T-cell (primary cell): ENCODE measurements at places on chromosomes 16 and 17. TPM values are rescaled to one million over a fixed set of nuclear protein-coding genes. Genes with fewer than 3 reads are reported as not detected.
A peak's percentile ranks its signal among the peaks of the same experiment; 100 is the strongest.

- peak; percentile 37 for DNase-seq
Observed at GRCh38 chr16:17194190-17194780, 276.5 kb downstream of the XYLT1 start.

GRCh38 chr17:28169621-28170349 is 127.3 kb downstream of the NLK start:
- no peak for DNase-seq

GRCh38 chr16:78183437-78184237 is 84.2 kb downstream of the WWOX start:
- no peak for DNase-seq

- DNase-seq, result no peak
Observed at GRCh38 chr16:58843675-58844074, 109.6 kb upstream of the GOT2 start.

DNA sequence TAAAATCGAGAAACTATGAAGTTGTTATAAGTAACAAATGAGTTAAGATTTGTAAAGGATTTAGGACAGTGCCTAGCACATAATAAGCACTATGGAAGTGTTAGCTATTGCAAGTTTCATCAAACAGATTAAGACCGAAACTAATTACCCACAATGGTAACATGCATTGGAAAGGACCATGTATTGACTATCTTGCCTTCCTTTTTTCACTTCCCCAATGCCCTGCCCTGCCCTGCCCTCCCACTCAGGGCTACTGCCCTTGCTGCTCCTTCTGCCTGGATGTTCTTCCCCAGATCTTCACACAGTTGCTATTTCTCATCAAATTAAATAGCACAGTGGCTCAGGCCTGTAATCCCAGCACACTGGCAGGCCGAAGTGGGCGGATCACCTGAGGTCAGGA is 202.1 kb upstream of the PSMD7 start:
- no peak for DNase-seq

DNA sequence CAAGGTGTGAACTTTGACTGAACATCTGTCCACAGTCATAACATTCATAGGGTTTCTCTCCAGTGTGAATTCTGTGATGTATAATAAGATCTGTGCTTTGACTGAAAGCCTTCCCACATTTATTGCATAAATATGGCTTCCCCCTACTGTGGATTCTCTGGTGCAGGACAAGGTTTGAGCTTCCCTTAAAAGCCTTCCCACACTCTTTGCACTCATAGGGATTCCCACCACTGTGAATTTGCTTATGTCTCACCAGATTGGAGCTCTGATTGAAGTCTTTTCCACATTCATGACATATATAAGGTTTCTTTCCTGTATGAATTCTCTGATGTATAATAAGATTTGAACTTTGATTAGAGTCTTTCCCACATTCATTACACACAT is 8.3 kb downstream of the ZNF594 start:
- DNase-seq, result no peak

- DNase-seq, result peak; percentile 4
Observed at GRCh38 chr17:47776330-47777197, 43.5 kb downstream of the TBX21 start.

- DNase-seq, result no peak
Observed at GRCh38 chr16:87046235-87046634, 271.0 kb downstream of the C16orf95 start.

DNA sequence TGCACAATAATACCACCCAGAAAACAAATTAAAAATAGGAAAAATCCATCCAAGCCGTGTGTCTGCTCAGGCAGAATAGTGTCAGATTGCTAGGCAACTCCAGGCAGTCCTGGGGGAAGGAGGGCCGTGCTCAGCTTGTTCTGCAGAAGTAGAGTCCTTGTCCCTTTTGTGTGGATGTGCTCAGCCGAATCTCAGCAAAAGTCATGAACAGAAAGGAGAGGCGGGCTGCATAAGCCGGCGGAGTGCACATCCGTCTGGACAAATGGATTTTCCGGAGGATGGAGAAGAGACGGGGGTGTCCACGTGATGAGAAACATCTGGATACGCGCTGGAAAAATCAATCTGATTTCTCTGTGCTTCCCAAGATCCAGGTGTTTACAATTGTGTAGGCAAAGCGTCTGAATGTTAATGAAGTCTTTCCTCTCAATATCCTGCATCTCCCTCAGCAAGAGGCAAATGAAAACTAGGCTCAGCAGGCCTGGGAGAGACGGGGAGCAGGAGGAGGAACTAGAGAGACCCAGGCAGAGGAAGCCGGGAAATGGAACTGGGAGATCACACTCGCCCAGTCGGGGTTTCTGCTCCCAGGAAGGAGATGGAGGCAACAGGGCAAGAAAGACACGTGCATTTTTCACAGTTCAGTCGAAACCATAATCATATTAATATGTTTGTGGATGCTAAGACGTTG is 7.7 kb upstream of the RBFOX3 start:
- no peak for DNase-seq

- no peak for DNase-seq
Observed at GRCh38 chr16:89861648-89862047, 11.7 kb upstream of the TCF25 start.

GRCh38 chr16:66908116-66908515 is 10.6 kb downstream of the CDH16 start:
- DNase-seq, result no peak

Gene EVPLL
- not detected for total RNA-seq

Gene CDRT4
- total RNA-seq, result 4.7 TPM

Gene TEX14
- 0.66 TPM for total RNA-seq

Gene STAC2
- total RNA-seq, result 0.12 TPM

Gene UTS2R
- not detected for total RNA-seq
